ENCODE measurements at places on chromosomes 12 and 14.

DNA sequence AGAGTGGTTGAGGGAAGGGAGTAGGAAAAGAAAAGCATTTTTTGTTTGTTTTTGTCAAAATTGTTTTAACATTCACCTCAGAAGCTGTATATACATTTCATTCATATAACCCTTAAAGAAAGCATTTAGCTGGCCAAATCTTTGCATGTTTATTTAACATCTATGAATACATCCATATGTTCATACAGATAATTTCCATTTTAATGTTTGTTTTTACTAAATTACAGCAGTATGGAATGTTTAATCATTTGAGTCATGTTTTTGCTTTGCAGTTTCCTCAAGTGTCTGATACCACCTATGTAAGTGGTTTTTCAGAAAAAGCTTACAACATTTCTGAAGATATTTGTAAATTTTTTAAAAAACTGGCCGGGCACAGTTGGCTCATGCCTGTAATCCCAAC, 84.3 kb upstream of the ATF1 start:
- DNase-seq, result no peak

DNA sequence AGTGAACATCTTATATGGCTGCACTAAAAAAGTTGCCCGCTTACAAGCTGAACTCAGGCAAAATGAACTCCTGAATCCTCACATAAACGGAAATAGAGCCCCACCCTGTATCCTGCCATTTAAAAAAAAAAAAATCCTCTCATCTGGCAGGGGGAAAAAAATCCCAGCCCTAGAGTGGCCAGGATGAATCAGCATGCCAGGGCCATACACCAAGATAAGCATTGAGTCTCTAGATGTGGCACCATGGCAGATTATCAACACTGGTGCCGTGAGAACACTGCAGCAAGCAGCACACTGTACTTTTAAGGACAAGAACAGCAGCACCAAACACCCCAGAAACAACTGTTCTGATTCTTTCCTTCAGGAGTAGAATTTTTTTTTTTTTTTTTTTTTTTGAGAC, 65.5 kb downstream of the RASSF3 start:
- no peak for DNase-seq

- DNase-seq, result no peak
Observed at GRCh38 chr14:95499354-95499750, 17.1 kb downstream of the SYNE3 start.

DNA sequence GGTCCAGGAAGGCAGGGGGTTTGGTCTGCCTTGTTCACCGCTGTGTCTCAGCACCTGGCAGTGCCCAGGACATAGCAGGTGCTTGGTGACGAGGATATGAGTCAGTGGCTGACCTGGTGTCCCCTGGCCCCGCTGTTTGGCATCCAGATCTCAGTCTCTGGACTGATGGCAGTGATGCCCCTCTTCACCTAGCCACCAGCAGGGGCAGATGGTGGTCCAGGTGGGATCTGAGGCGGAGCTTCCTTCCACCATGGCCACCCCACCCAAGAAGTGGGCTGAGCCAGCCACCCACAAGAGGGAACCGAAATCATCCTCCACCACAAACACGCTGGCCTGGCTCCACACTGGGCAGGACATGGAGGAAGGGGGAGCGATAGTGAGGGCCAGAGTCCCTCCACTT, 16.1 kb upstream of the SH2B3 start:
- DNase-seq, result no peak

DNA sequence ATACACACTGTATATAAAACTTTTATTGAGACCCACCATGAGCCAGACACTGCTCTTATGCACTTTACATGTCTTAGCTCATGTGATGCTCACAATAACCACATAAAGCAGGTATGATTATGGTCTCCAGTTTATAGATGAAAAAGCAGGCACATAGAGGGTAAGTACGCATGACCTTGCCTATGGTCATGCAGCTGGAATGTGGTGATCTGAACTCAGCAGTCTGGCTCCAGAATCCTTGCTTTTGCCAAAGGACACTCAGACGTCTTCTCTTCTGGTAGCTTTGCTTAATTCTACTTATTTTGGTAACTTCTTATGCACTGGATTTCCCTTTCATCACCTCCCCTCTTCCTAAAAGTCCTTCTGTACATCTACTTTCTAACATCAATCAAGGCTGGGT, 103.3 kb upstream of the CRY1 start:
- DNase-seq, result no peak

- DNase-seq, result no peak
Observed at GRCh38 chr12:49553512-49554088, 14.3 kb downstream of the MCRS1 start.

GRCh38 chr12:3523058-3523457, 32.1 kb downstream of the PRMT8 start:
- no peak for DNase-seq

GRCh38 chr12:32605326-32606095, 73.6 kb upstream of the DNM1L start:
- DNase-seq, result no peak

DNA sequence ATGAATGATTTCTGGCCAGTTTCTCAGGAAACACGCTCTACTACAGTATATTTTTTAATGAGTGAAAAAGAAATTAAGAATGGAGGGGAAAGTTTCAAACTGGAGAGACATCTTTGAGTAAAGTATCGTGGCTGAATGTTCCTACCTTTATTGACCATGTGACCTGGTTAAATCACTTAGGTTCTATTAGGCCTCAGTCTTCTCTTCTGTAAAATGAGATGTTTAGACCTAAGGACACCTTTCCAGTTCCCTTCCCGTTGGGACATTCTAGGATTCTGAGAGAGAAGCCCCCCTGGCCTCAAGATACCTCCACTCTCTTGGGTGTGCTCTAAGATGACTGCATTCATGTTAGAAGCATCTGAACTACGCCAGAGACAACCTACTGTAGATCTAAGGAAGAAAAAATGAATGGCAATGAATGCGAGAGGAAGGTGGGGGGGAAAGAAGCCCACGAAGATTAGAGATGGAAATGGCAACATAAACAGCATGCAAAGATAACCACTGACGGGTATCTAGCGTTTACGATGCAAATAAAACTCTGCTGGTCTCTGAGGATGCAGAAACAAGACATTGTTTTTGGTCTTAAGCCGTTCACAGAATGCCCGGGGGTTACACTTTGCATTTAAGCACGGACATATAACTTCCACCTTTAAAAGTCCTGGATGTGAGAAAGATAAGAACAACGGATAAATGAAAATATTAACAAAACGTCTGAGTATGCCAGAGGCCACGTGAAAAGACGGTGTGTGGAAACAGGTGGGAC, 599 bp upstream of the CPSF6 start:
- DNase-seq, result no peak

GRCh38 chr14:89576960-89577359, 159.9 kb upstream of the FOXN3 start:
- DNase-seq, result no peak

All from activated CD4-positive, CD25-positive, alpha-beta regulatory T cell (primary cell).